ENCODE measurements at places on chromosomes 12 and 14.

DNA sequence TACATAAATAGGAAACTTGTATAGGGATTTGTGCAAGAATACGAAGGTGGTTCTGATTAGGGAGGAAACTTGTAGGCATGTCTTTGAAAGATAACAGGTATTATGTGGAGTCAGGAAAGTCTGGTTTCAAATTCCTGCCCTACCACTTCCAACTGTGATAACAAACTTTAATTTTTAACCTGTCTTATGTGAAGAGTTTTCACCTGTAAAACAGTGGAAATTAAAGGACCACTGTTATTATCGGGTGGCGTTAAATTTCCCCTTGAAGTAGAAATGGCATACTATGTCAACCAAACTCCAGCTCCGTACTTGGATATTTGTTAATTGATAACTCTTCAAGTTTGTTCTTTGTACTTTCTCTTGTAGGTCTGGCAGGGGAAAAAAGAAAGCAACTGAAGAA, 6.1 kb downstream of the OR6C1 start:
- DNase-seq, result no peak

- no peak for DNase-seq
Observed at GRCh38 chr12:48045061-48045846, 41.0 kb upstream of the COL2A1 start.

GRCh38 chr12:80707830-80708258, 410 bp downstream of the MYF6 start:
- DNase-seq, result no peak

DNA sequence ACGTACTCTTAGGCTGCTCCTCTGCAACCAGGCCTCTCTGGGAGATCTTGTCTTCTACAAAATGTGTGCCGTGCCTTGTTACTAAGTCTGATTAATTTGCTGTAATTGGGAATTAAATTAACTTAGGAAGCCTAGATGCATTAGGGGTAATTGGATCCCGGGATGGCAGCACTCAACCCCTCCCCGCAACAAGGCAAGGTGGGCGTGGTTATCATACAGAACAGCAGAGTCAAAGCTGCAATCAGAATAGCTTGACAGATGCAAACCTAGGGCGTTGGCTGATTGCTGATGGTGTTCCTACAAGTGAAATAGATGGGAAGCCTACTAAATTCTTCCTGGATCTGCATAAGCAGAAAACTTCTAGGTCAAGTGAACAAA, 34.5 kb upstream of the NFYB start:
- DNase-seq, result no peak

DNA sequence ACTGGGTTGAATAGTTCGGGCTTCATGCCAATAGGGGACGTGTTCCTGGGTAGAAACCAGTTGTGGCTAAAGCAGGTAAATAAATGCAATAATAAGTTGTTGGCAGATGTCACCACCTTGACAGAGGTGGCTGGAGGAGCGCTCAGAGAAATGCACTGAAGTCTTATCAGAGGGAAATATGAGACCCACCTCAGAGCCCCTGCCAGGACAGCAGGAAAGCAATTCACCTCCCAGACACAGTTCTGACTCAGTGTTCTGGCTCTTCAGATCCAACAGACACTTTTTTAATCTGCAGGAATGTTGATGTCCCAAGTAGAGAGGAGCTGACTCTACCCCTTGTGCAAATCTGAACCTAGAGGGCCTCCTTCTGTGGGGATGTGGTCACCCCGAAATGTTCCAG, 687.1 kb upstream of the FBXO33 start:
- DNase-seq, result no peak

DNA sequence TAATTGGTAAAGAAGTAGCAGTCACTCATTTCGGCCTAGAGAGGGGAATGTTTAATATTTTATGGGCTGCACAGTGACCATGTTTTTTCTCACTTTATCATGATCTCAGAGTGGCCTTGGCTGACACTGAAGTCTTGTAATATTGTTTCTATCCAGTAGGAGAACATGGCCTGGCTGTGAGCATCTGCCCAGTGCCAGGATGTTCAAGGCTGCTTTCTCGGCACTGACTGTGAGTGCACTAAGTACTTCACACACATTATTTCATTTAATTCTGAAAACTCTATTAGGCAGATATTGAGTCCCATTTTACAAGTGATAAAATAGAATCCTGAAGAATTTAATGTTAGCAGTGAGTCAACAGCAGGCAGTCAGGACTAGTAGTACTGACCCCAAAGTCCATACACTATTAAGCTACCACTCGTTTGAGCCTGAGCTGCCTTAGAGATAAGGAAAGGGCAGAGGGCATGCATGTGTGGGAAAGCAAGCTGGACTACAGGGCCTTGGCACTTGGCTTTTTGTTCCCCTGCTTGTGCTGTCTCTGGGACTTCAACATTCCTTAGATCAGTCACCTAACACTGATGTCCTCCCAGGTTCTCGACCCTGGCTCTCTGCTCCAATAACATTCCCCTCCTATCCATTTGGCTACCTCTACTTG, 42.2 kb upstream of the APPL2 start:
- DNase-seq, result no peak

- no peak for DNase-seq
Observed at GRCh38 chr12:25100194-25101091, 94.5 kb downstream of the DNAI7 start.

- DNase-seq, result no peak
Observed at GRCh38 chr12:42187799-42188198, 43.1 kb upstream of the GXYLT1 start.

DNA sequence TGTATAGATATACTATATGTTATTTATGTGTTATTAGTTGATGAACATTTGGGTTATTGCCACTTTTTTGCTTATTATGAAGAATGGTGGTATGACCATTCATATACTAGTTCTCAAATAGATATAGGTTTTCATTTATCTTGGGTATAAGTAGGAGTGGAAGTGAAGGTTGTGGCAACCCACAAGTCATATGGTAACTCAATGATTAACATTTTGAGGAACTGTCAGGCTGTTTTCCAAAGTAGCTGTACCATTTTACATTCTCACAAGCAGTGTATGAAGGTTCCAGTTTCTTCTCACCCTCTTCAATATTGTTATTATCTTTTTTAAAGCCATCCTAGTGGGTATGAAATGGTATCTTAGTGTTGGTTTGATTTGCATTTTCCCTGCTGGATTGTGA, 19.0 kb upstream of the MSRB3 start:
- DNase-seq, result no peak

DNA sequence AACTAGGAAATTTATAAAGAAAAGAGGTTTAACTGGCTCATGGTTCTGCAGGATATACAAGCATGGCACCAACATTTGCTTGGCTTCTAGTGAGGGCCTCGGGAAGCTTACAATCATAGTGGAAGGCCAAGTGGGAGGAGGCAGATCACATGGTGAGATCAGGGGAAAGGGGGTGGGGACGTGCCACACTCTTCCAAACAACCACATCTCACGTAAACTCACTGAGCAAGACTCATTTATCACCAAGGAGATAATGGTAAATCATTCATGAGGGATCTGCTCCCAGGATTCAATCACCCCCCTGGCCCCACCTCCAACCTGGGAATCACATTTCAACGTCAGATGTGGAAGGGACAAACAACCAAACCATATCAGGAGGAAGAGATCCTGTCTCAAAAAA, 35.8 kb downstream of the NUMB start:
- DNase-seq, result no peak

DNA sequence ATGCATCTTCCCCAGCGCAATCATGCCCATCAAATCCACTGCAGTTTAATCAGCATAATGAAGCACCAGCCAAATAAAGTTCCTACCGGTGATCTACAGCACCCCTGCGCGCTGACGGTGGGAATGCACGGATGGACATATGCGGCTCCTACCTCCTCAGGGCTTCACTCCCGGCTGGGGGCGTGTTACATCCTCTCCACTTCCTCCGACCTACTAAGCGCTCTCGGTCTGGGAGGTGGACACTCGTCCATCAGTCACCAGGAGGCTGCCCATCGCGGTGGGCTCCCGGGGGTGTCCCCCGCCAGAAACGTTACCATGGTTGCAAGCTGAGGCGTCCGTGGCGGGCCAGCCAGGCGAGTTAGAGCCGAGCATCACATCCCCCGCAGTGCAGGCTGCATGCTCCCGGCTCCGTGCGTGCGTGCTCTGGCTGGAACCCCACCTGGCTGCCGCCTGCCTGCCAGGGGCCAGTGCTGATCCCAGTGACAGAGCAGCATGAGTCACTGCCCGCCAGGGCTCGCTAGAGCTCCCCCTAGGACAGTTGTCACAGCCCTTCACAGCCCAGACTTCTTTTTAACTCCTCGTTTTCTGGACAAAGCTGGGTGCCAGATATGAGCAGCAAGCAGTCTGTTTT, 73.0 kb downstream of the CIT start:
- DNase-seq, result no peak

GRCh38 chr14:105200074-105200473, 19.0 kb upstream of the NUDT14 start:
- DNase-seq, result no peak

- no peak for DNase-seq
Observed at GRCh38 chr12:98453070-98453469, 62.3 kb upstream of the TMPO start.

- DNase-seq, result peak; percentile 41
Observed at GRCh38 chr14:100015251-100015655, 50.0 kb upstream of the EVL start.

DNA sequence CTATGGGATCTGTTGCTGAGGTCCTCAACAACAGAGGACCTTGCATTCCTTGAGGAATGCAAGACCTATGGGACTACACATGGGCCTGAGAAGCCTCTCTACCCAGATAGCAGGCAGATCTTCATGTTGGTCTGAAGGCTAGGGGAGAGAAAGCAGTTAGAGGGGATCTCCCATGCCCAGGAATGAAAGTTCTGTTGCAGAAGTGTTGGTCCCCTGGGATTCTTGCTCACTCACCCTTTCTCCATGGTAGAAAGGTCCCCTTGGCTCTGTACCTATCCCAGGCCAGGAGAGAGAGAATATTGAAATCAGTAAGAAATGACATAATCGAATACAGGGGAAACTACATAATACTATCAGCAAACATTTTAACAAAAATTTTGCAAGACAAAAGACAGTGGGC, 16.5 kb upstream of the KLRC1 start:
- DNase-seq, result no peak

DNA sequence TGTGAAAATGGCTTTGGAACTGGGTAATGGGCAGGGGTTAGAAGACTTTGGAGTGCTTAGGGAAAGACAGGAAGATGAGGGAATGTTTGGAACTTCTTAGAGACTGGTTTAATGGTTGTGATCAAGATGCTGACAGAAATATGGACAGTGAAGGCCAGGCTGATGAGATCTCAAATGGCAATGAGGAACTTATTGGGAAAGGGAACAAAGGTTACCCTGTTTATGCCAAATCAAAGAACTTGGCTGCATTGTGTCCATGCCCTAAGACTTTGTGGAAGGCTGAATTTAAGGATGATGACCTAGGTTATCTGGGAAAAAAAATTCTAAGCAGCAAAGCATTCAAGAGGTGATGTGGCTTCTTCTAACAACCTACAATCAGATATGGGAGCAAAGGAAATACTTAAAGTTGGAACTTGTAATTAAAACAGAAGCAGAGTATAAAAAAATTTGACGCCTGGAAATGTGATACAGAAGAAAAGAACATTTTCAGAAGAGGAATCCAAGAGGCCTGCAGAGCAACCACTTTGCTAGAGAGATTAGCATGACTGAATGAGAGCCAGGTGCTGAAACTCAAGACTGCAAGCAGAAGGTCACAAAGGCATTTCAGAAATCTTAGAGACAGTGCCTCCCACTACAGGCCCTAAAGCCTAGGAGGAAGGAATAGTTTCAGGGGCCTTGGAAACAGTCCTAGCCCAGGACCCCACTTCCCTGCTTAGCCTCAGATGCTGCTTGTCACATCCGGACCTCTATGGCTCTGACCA, 65.6 kb upstream of the FLRT2 start:
- no peak for DNase-seq

DNA sequence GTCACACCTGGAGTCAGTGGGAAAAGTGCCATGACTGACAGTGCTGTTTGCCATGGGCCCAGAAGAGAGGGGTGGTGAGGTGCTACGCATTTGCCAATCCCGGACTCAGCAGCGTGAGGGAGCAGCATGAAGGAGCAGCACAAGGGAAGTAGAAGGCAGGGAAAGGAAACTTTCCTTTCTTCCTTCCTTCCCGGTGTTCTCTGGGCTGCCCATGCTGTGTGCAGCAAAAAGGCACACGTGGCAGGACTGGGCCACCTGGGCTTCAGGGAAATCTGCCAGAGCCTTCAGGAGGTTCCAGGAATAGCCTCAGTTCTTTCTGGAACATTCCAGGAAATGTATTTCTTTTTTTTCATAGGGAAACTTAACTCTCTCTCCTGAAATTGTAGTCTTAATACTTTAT, 23.0 kb downstream of the TRIM9 start:
- DNase-seq, result no peak

DNA sequence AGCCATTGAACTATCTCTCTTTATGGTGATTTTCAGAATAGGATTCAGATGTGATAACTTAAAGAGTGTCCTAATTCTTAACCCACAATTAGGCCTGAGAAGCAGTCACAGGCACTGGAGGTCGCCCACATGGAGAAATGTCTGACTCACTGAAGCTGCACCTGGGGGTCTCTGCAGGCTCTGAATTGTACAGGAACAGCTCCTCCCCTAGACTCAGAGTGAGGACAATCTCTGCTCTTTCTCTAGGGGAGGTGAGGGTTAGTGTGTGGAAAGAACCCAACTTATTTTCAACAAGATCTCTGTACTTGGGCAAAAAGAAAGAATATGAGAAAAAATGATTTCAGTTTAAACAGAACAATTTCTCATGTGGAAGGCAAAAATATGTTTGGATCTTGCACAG, 1124.6 kb downstream of the TMEM121 start:
- no peak for DNase-seq

DNA sequence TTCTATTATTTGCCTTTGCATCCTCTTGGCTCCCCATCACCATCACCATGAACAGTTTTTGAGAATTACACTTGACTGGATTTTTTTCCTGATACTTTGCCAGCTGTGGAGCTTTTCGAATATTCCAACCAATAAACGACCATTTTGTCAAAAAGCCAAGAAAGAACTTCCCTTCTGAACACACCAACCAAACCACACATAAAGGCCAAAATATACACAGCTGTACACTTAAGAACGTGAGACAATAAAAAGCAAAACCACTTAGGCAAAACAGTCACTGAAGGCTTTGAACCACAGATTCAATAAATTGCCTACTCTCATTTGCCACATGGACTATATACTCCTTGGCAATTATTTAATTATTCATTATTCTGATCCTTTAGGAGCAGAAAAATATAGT, 1.1 kb downstream of the C14orf93 start:
- no peak for DNase-seq

- DNase-seq, result no peak
Observed at GRCh38 chr14:50524731-50525515, 7.4 kb downstream of the MAP4K5 start.

Measured in GM12892 (cell line).